ENCODE measurements at places on chromosomes 11 and 22.

DNA sequence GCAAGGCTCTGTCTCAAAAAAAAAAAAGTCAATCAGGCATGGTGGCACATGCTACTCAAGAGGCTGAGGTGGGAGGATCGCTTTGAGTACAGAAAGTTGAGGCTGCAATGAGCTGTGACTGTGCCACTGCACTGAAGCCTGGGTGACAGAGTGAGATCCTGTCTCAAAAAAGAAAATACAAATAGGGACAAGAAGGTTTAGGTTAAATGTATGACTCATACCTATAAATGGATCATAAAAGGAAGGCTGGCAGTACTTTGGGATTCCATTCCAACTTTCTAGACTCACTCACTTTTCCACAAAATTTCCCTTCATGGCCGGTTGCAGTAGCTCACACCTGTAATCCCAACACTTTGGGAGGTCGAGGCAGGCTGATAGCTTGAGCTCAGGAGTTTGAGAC is 25.6 kb upstream of the OSBP start:
- DNase-seq: no peak

- DNase-seq: no peak
These were observed 170.9 kb downstream of the KIRREL3 start for GRCh38 chr11:126829716-126830115.

DNA sequence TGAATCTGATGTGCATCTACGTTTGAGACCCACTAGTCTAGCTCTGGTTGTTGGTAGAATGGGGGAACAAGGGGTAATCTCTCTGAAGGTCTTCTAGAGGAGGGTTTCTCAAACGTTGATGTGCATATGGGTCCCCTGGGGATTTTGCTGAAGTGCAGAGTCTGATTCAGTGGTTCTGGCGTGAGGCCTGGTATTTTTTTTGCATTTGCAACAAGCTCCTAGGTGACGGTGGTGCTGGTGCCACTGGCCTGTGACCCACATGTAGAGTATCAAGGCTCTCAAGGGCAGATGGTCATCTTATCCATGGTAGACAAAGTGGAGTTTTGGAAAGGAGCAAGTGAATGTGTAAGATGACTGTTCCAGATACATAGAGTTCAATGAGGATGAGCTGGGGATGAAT is 97.1 kb downstream of the CEP164 start:
- DNase-seq: no peak

GRCh38 chr11:96706761-96707160 is 316.9 kb downstream of the JRKL start:
- no peak for DNase-seq

DNA sequence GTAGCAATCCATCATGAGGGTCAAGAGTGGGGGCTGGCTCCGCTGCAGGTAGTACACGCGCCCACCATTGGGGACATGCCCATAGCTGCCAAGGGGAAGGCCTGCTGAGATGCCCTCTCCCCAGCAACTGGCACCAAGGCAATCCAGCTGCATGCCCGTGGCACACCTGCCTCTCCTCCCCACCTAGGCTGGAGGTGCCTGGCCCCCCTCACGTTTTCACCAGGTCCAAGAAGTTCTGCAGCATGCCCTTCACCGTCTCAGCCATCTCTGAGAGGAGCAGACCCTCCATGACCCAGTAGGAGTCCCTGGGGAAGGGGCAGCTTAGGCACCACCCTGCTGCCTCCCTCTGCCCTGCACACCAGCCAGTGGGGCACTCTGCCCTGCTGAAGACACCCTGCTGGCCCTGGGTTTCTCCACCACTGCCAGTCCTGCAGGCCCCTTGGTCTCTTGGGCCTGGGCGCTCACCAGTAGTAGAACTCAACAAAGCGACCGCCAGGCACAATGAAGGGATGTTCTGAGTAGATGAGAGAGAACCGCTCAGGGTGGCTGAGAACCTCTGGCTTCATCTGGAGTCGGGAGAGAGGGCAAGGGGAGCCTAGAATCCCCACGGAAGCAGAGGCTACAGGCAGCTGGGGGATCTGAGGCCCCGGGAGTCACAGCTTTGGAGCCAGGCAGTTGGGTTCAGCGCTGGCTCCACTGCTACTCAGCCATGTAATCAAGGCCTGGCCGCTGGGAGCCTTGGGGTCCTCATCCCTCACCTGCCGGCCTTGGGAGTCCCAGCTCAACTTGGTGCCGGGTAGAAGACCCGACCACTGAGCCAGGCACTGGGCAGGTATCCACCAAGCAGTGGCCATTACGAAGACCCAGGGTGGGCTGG is 17.8 kb downstream of the TREH start:
- DNase-seq: no peak

DNA sequence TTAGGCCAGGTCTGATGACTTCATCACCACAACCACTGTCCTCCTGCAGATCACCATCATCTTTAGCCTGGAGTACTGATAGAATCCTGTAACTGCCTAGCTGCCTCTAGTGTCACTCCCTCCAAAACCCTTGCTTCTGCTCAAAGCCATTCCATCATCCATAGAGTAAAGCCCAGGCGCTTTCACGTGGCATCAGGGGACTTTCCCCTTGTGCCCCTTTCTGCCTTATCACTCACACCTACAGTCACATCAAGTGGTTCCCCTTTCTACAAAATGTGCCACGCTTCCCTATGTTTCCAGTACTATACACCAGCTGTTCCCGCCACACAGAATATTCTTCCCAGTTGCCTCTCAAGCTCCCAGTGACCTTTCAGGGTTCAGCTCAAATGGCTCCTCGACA is 75.9 kb downstream of the MN1 start:
- DNase-seq: no peak

DNA sequence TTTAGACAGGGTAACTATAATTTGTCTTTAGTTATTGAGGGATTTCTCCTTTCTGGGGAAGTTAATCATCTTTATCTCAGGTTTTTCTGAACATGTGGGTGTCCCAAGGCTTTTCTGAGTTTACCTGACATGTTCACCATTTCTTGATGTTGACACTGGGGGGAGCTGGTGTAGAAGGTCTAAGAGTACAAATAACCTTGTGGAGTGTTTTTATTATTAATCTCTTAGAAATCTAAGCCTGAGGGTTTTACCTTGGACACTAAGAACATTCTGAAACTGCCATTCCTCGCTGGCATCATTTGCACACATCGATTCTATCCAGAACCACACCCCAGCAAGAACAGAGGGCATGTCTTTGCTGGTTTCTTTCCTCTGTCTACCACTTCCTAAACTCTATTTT is 15.6 kb upstream of the C11orf91 start:
- no peak for DNase-seq

DNA sequence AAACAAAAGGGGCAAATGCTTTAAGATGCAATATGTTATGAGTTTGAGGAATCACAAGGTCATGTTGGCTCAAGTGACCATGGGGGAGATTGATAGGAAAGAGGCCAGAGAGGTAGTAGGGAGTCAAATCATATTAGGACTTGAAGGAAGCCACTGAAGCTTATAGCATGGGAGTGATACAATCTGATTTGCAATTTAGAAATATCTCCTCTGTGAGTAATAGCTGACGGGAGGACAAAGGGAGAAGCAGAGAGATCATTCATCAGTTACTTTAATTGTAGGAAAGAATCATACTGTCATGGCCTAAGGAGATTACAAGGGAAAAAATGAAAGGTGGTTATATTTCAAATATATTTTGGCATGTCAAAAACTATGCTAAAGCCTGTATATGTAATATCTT is 793.6 kb upstream of the RAG2 start:
- no peak for DNase-seq

GRCh38 chr22:46289244-46289891 is 7.3 kb upstream of the GTSE1 start:
- DNase-seq: no peak

GRCh38 chr11:87804176-87804575 is 371.1 kb downstream of the RAB38 start:
- no peak for DNase-seq

GRCh38 chr11:103279821-103280220 is 170.6 kb downstream of the DYNC2H1 start:
- no peak for DNase-seq

Measured in stimulated activated CD4-positive, alpha-beta T cell treated with anti-CD3 and anti-CD28 coated beads, Interleukin-2, amount 100 ng/mL, for 24 hours (primary cell).